Smooth muscle cell of the brain vasculature (primary cell): ENCODE measurements at places on chromosomes 4 and X.

GRCh38 chr4:37451656-37452055 lies 207.1 kb downstream of the NWD2 start:
- no peak for DNase-seq

DNA sequence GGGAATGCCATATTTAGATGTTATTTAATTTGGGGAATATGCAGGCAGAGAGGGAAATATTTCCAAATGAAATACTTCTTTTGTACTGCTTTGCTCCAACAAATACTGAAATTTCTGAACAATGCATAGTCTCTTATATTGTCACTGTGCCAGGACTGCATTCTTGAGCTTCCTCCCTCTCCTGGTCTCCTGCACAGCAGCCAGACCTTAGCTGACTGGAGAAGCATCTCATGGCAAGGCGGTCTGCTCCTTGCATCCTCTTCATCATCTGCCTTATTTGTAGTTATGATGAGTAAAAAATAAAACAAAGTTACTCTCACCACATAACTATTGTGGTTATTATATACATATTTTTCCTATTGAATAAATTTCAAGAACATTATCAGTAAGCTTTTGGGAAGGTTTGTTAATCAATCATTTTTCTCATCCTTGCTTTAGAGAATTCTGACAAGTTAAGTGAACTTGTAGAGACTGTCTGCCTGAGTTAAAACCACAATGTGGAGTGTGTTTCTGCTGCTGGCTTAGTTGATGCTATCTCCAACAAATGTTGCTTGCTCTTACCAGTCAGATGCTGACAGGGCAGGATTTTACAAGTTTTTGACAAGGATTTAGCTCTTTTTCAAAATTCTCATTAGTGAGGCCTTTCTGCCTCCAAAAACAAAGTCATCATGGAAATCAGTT lies 153.6 kb downstream of the SOWAHB start:
- DNase-seq = no peak

GRCh38 chr4:155143512-155143911 lies 64.9 kb upstream of the NPY2R start:
- DNase-seq = no peak

GRCh38 chrX:6718766-6719165 lies 183.8 kb upstream of the VCX3A start:
- no peak for DNase-seq

DNA sequence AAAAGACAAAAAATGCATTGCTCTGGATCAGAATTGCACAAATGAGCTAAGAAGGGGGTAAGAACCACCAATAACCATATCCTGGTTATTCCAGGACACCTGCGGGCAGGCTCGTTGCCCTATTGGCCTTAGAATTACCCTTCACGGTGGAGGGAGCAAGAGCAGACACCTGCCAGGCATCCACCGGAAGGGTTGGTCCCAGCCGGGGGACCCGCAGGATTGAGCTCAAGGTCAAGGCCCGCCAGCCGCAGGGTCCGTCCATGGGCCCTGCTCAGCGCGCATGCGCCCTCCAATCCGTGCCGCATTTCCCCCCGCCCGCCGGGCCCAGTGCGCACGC lies 575 bp downstream of the SLC25A6 start:
- peak; percentile 69 for DNase-seq
